ENCODE measurements at places on chromosomes 12 and 14.

GRCh38 chr12:56521590-56522371 is at the start of gene RBMS2:
Gene RBMS2 (plus strand): TSS chr12:56521820. CDS start chr12:56522024, 204 bp downstream.
- DNase-seq: peak; percentile 46

DNA sequence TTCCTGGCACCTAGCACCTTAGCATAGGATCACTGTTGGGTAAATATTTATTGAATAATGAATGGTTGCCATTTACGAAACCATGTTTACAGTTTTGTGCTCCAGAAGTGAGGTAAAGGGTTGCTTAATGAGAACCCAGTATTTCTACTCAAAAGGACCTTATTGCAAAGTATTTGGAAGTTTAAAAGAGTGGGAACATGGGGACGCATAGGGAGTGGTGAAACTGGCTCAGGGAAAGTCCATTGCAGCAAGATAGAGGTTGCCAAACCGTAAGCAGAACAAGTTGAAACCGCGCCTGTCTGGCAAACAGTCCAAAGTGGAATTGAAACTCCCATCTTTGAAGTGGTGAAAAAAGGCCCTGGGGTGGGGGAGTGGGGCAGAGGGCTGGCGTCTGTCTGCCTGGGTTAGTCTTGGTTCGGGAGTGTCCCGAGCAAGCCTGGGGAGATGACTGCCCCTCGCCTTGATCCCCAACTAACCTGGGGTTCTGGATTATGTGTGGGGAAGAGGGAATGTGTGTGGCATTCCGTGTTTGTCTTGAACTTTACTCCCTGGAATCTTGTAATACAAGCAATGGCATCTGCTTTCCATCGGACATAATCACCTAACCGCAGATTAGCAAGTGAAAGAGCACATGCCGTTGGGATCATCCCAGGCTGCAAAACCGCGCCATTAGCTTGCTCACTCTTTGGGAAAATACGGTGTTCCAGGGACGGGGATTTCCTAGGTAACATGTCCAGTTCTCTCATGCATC is 7.2 kb downstream of the ALDH2 start:
- peak; percentile 76 for DNase-seq

DNA sequence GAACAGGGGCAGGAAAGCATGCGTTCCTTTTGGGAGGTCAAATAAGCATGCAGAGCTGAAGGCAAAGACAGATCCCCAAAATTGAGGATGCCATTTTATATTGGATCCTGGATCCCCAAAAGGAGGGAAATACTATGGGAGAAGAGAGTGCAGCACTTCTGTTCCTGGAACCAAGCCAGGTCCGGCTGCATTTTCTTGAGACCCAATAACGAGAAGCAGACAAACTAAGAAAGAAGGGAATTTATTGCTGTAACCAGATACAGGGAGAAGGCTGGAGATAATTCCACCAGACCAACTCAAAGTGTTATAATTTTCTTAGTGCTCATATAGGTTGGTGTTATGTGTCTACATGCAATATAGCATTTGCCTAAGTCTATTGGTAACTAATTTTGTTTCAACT is 60.8 kb downstream of the PDE6H start:
- no peak for DNase-seq

DNA sequence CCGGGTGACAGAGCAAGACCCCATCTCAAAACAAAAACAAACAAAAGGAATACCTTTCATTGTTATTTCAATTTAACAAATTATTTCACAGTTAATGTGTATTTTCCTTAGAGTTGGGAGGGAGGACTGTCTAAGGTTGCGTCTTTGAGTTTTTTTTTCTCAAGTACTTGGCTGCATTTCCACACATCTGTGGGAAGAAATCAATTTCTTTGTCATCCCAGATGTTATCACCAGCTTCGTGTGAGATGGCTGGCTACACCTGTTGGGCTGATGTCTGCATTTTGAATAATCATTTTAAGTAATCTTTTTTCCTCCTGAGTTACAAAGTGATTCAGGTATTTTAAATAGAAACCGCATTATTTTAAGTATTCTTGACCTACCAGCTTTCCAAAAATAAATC is 59.4 kb downstream of the EML1 start:
- no peak for DNase-seq

DNA sequence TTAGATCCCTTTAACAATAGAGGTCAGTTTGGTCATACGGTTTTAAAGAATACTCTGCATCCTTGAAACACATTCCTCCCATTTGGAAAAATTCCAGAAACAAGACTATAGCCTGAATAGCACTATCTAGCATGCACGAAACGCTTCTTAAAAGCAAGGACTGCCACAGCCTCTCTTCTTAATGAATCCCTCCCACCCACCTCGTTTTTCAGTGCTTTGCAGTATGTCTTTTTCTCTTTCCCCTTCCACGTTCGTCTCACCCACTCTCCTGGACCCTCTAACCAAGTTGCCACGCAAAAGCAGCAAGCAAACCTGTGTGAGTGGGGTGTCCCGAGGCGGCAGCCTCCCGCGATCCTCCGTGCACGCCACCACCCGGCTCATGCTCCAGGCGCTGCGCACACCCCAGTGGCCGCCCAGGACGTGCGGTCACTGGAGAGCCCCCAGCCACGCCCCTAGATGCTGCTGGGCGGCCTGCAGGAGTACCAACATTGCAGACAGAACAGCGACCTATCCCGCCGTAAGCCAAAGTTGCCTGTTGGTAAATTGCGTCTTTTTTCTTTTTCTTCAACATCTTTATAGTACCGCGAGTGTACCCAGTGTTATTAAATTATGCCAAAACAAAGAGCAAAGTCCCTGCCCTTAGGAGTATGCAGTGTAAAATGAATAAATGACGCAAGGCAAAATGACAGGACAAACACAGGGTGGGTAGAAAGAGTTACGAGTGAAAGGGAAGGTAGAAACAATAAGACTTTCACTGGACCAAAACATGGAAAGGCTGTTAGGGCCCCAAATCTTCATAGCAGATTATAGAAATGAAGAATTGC is at the start of gene SLC38A4:
TSS of gene SLC38A4 (minus strand) at position 407 of the 824 bp plus-strand sequence. CDS start 32,926 bp downstream, outside the sequence.
- no peak for DNase-seq

DNA sequence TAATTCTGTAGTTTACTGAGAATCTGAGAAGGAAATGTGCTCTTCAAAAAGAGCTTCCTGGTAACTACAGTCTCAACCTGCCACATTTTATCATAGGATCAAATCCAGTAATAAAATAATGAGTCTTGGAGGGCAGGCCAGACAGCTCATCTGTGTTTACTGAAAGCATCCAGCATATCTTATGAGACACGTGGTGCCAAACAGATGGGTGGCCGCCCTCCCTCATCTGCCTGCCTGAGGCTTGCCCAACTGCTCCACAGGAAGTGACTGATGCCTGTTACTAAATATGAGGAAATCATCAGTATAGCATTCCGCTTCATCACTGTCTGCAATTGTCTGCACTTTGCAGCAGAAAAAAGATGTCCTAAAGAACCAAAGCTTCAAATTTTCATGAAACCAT is 13.5 kb downstream of the DHRS7 start:
- DNase-seq: peak; percentile 53

DNA sequence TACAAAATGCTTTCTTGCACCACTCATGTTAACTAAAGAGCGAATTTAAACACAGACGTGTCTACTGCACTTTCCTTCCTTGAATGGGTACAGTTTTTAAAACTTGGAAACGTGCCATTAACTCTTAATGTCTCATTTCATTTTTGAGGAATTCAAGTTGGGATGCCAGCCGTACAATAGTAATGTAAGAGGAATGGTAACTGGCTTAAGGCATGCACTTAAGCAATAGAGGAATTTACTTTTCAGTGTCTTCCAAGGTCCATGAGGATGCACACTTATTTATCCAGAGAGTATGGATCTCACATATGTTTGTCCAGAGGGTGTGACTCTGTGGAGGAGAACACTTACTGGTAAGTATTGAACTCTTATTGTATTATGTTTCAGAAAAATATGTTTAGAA is 52.9 kb downstream of the PPP4R4 start:
- DNase-seq: no peak

DNA sequence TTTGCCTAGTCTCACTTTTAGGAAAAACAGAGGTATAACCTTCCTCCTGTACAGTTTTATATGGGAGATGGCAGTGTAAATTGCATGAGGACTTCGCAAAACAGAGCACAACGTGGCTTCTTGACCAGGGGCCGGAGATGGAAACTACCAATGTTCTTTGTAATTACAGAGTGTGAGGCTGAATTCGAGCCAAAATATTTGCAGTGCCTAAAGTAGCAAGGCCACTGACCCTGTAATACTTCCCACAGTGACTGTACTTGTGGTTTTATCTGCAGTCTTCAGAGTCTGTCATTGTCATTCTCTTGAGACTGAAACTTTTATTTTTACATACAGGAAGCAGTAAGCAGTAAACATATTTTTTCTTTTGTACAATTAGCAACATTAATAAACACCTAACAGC is 98.9 kb downstream of the RERG start:
- DNase-seq: peak; percentile 37

DNA sequence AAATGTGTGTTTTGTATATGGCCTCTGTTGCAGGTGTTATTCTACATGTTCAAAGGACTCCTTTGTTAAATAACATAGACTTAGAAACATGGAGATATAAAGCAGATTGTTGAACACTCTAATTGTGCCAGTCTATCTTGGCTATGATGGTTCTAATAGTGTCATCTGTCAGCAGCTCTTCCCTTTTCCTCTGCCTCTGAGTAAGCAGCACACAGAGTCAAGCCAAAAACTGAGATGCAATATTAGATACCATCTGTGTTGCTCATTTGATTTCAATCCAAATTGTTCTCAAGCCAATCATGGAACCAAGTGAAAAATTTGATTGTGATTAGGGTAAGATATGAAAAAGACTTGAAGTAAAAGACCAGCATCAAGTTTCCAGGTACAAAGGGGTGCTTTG is 871.1 kb upstream of the MGAT4C start:
- DNase-seq: no peak

- DNase-seq: no peak
Measured at GRCh38 chr12:532908-533565, 73.3 kb downstream of the B4GALNT3 start.

DNA sequence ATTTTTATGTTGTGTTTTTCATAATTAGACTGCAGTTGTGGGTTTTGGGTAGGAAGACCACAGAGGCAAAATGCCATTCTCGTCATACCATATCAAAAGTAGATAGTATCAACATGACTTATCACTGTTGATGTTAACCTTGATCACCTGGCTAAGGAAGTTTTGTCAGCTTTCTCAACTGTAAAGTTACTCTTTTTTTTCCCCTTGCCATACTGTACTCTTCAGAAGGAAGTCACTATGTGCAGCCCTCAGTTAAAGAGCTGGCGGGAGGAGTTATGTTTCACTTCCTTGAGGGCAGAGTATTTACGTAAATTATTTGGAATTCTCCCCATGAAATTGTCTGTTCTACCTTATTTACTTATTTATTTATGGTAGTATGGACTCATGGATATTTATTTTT is 78.7 kb downstream of the PRORP start:
- peak; percentile 5 for DNase-seq

DNA sequence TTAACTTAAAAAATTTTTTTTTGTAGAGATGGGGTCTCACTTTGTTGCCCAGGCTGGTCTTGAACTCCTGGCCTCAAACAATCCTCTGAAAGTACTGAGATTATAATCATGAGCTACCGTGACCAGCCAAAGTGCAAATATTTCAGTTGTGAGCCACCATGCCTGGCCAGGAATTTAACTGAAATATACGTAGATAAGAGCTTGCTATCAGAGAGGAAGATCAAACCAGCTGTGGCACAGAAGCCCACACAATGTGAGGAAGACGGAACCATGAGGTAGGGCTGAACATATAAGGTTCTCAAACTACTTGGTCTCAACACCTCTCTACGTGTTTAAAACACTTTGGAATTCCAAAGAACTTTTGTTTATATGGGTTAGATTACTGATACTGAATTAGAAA is 29.1 kb downstream of the ATG14 start:
- DNase-seq: no peak

DNA sequence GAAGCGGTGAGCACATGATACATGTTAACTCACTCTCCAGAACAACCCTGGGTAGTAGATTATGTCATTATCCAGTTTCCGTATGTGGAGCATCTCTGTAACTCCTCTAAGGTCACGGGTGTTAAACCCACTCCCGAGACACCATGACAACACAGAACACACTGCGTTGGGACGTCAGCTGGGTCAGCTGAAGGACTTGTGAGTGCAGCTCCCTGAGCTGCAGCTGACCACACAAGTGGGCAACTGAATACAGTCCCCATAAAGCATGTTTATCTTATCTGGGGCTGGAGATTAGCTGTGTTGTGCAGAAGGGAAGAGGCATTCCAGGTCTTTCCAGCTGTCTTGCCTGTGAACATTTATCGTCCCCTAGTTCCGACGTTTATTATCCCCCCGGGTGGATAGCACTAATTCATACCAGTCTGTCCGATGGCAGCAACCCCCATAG is 211.5 kb downstream of the CHST11 start:
- DNase-seq: no peak

GRCh38 chr14:72614891-72615415 is 278.9 kb downstream of the DPF3 start:
- DNase-seq: no peak

DNA sequence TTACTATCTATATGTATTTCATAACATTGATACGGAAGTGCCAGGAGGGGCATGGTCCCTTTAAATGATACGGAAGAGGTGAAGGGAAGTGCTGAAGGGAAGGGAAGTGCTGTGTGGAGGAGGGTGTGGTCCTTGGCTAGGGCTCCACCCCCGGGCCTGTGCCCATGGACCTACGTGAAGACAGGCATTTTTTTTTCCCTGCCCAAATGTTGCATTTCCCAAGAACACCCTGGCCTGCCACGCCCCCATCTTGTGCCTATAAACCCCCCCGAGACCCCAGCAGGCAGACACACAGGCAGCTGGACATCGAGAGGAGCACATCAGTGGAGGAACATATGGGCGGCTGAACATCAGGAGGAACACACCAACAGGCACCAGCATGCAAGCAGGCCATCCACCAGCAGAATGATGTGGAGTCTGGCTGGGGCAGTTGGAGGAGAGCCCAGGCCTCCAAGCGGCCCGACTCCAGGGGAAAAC is 134.1 kb downstream of the SLC41A2 start:
- no peak for DNase-seq

DNA sequence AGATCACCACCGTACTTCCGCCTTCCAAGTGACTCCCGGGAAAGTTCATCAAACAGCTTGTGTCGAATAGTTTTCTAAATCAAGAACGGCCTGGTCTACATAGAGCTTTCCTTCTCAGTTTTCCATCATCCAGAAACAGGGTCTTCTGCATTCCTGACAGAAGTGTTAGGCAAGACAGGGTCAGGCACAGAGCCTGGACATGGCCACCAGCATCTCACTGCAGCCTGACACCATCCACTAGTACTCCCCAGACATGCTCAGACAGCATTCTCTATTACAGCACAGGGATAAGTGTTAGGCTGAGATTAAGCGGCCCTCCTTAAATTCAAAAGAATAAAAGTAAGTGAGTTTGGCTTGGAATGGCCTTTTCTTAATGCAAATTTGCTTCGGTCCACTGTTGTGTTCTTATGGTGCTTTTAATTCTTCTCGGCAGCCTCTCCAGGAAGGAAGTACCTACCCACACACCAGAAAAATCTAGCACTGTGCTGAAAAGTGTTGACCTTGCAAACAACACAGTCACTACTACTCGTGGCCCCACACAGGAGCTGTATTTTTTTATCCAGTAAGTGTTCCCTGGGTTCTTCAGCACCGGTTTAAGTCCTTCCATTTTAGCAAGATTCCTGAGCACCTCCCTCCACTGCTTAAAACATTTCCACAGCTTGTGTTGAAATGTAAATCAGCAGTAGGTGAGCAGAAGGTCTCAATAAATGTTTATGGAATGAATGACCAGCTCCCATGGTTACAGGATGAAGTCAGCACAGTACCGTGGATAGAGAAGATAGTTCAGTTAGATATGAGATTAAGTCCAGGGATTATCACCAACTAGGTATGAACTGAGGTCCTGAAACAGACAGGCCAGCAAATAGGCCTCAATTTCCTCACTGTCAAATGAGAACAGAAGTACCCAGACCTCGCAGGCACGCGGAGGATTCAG is 44.1 kb downstream of the SETD3 start:
- DNase-seq: no peak

All from GM12865 (cell line).